Sigmoid colon (tissue), 7 donors: ENCODE measurements at places on chromosomes 12 and 14. TPM values are rescaled to one million over a fixed set of nuclear protein-coding genes. Genes with fewer than 3 reads are reported as not detected.

DNA sequence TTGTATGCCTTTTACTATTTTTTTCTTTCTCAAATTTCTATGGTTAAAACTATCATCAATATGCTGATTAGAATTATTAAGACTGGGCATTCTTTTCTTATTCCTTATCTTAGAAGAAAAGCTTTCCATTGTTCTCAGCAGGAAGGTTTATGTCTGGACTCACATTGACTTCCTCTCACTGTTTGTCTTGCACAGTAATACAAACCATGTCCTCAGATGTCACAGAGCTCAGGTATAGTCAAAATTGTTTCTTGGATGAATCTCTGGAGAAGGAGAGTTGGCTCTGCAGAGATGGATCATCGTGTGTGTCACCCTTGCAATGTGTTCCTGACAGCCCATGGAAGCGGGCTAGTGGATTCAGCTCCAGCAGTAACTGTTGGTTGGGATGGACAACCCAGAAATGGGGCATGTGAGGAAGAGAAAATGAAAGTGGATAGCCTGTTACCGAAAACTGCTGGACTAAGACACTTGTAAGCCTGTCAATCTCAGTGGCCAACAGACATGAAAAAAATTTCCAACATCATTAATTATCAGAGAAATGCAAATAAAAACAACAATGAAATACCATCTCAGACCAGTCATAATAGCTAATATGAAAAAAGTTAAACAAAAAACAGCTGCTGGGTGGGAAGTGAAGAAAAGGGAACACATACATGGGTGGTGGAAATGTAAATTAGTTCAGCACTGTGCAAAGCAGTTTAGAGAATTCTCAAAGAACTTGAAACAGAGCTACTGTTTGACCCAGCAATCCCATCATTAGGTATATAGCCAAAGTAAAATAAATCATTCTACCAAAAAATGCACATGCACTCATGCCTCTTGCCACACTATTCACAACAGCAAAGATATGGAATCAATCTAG is 967.8 kb downstream of the TMEM121 start:
- H3K27ac ChIP-seq = no peak overlapping the region
- no peaks in the 10 kb centered on the region for H3K36me3 ChIP-seq
- H3K4me1 ChIP-seq = no peaks in the 10 kb centered on the region
- no peak for DNase-seq

DNA sequence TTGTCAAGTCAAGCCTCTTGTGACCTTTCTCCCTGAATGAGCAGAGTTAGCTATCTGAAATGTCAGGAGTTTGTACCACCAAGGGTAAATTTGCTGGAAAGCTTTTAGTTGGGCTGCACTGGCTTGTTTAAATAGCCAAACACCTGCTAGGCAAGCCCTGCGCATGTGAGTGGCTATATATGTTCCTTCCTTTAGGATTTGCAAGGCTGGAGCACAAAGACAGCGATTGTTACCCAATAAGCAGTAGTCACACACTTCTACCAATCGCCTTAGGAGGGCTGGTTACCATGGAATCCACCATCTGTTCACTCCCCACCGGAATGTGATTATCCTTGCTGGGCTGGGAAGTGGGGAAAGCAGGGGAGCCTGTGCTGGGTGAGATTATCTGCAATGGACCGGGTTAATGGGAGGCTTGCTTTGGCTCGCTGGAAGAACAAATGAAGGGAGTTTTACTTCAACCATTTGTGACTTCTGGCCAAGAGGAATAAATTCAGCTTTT is 102.5 kb downstream of the FGD4 start:
- H3K36me3 ChIP-seq = no peaks in the 10 kb centered on the region
- H3K4me3 ChIP-seq = peak overlapping the region; percentile 1
- H3K27me3 ChIP-seq = no peaks in the 10 kb centered on the region

DNA sequence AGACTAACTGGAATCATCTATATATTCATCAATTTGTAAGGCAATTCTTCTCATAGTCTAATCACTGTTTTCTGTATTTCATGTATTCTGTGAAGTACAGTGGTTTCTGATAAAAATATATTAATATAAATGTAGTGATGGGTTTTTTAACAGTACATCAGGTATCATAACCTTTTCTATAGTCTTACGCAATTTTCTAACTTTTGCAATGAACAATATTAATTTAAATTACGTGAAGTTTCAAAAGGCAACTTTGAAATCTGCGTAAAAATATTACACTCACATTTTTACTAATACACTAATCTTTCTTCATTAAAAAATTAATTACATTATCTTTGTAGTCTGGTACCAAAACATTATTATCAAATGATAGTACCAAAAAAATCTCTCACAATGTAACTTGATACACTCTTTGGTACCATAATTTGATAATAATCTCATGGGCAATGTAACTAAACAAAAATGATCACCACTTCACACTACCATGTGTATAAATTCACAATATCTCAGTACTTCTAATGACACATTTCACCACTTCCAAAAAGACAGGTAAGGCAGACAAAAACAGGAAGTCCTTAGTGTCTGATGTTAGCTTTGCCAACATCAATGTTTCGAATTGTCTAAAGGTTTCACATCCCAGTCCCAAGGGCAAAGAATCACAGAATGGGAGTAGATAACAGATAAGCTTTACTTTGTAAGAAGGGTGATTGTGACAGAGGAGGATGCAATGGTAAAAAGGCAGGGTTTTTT is 8.7 kb downstream of the DNAI7 start:
- H3K27me3 ChIP-seq = no peaks in the 10 kb centered on the region
- no peaks in the 10 kb centered on the region for H3K36me3 ChIP-seq
- DNase-seq = no peak
- H3K4me3 ChIP-seq = no peak overlapping the region
- H3K4me1 ChIP-seq = peaks cover 12% of the 10 kb centered on the region
- H3K27ac ChIP-seq = no peak overlapping the region

- DNase-seq = peak; percentile 52
- no peaks in the 10 kb centered on the region for H3K27me3 ChIP-seq
- no peaks in the 10 kb centered on the region for H3K36me3 ChIP-seq
- H3K27ac ChIP-seq = no peak overlapping the region
- no peaks in the 10 kb centered on the region for H3K4me1 ChIP-seq
Observed at GRCh38 chr12:34602213-34602940, 580.1 kb downstream of the ALG10 start.

DNA sequence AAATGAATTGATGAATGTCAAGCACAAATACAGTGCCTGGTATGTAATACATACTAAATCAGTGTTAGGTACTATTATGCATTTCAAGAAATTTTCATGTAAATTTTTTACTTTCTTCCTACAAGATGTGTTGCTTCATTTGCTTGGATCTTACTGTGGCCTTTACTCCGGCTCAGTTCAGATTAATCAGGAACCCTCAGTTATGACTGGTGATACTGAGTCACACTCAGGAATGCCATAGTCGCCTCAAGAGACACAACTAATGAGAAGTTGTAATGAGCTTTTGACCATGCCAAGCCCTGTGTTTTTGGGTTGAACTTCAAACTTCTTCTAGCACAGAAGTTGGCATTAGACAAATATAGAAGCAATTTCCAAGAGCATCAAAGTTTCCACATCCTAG is 96.0 kb downstream of the TGFB3 start:
- no peak overlapping the region for H3K4me3 ChIP-seq
- no peaks in the 10 kb centered on the region for H3K36me3 ChIP-seq
- H3K27me3 ChIP-seq = no peaks in the 10 kb centered on the region
- peak overlapping the region; percentile 21 for H3K27ac ChIP-seq
- DNase-seq = no peak

- no peaks in the 10 kb centered on the region for H3K27me3 ChIP-seq
- no peak overlapping the region for H3K4me3 ChIP-seq
- no peak overlapping the region for H3K27ac ChIP-seq
- peaks cover 43% of the 10 kb centered on the region for H3K36me3 ChIP-seq
- H3K4me1 ChIP-seq = peaks cover 17% of the 10 kb centered on the region
Observed at GRCh38 chr12:2483713-2484112, 311.1 kb upstream of the FKBP4 start.

DNA sequence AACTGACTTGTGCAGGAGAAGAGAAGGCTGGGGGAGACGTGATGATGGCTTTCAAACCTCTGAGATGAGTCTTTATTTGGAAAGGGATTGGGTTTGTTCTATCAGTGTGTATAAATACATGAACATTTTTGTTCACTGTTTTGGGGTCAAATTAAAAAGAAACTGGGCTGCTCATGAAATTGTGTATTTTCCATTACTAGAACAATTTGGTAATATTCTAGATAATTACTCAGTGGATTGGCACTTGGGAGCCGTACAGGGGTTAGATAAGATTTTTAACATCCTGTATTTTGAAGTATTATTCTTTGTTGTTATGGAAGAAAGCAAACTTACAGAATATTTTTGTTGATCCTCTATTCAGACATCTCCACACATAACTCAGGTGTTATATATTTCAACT is 340.6 kb downstream of the PRKD1 start:
- H3K4me3 ChIP-seq = no peak overlapping the region
- H3K27ac ChIP-seq = no peak overlapping the region
- no peaks in the 10 kb centered on the region for H3K27me3 ChIP-seq
- peaks cover 21% of the 10 kb centered on the region for H3K4me1 ChIP-seq

CSRP2 gene
- total RNA-seq = 46.2 TPM

OR11H6 gene
- total RNA-seq = not detected

DBX2 gene
- total RNA-seq = under 0.01 TPM
